Peyer's patch (tissue), 4 donors: ENCODE measurements at places on chromosomes 11 and 22.
A peak's percentile ranks its signal among the peaks of the same experiment; 100 is the strongest.

DNA sequence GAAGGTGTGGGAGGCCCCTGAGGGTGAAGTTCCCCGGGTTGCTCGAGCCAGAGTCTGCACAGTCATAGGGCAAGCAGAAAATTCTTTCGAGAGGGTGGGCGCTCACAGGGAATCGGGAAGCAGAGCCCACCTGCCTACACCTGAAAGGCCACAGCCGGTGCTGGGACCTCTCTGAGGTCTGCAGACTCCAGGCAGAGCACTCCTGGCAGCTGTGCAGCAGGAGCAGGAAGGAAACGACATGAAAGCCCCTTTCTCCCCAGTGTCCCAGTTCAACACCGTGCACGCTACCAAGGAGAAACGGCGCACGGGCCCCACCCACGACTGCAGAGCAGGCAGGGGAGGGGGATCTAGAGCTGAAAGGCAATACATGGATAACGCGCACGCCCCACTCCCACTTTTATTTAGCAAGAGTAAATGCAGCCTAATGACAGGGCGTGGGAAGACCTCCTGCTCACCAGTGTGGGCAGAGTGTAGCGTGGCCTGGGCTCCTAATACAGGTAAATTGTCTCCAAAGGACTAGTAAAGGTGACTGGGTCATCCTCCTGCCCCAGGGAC lies 13.5 kb downstream of the DHCR7 start:
- DNase-seq, result no peak

DNA sequence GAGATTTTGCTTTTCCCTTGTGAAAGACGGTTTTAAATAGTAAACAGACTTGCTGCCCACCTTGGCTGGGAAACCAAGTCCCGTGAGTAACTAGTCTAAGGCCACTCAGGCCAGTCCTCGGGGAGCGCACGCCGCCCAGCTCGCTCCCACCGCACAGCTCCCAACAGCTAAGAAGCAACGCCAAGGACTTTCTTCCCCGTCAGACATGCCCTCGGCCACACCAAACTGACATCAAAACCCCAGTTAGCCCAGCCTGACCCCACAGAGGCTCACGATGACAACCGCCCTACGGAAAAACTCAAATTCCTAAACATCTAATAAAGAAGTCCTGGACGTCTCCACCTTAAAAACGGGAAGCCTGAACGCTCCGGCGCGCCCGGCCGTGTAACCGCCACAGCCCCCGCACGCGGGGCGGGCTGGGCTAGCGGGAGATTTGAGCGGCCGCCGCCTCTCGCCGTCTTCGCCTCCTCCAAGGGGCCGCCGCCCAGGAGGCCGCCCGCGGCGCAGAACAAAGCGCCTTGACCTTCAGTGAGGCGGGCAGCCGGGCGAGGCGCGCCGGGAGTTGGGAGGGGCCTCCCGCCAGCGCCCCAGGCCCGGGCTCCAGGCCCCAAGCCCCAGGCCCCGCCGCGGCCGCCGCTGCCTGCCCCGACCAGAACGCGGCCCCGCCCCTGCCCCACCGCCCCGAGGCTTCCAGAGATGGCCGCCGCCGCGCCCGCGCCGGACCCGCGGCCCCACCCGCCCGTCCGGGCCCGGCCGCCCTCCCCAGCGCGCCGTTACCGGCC lies 486 bp downstream of the NAP1L4 start:
- no peak for DNase-seq

- DNase-seq, result no peak
These were observed 185.0 kb downstream of the ADAMTS15 start for GRCh38 chr11:130633466-130633865.

GRCh38 chr22:46586531-46587011 lies 33.6 kb upstream of the GRAMD4 start:
- DNase-seq, result peak; percentile 74

DNA sequence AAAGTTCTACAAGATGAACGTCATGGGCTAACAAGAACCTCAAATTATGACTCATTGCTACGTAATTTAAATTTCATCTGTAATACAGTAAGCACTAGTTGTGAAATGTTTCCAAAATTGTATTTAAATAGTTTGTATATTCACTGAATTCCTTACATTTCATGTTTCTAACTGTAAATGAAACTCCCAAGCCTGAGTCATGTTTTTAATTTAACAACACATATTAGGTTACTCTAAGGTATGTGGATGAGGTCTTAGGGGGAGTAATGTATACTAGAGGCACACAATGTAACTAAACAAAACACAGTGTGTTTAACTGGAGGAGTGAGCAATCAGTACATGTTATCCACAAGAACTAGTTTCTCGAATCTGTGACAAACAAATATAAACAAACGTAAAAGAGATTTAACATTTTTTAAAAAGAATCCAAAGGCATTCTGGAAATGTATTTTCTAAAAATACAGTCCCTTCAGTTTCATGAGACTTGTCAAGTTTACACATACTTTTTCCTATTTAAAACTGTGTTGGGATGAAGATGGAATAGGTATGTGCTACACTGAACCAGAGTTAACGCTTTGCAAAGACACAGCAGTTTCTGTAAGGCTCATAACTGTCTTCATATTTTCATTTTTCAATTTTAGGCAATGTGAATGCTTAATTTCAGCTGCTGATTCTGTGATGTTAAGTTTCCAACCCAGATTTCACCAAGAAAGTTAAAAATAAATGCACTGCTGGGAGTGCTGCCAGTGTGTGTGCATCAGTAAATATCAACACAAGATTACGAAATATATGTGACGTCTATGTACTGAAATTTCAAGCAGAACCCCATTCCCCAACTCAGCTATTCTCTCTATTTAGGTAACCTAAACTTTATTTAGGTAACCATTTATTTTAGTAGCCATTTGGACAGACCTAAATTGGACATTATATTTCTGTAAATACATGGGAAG lies 52.6 kb downstream of the PITPNB start:
- DNase-seq, result no peak

GRCh38 chr11:60377401-60378136 lies 763 bp upstream of the MS4A7 start:
- DNase-seq, result peak; percentile 82

- DNase-seq, result no peak
These were observed 81.0 kb upstream of the SNX19 start for GRCh38 chr11:130997278-130997677.

- peak; percentile 52 for DNase-seq
These were observed 93.8 kb downstream of the KCNC1 start for GRCh38 chr11:17828311-17828751.

DNA sequence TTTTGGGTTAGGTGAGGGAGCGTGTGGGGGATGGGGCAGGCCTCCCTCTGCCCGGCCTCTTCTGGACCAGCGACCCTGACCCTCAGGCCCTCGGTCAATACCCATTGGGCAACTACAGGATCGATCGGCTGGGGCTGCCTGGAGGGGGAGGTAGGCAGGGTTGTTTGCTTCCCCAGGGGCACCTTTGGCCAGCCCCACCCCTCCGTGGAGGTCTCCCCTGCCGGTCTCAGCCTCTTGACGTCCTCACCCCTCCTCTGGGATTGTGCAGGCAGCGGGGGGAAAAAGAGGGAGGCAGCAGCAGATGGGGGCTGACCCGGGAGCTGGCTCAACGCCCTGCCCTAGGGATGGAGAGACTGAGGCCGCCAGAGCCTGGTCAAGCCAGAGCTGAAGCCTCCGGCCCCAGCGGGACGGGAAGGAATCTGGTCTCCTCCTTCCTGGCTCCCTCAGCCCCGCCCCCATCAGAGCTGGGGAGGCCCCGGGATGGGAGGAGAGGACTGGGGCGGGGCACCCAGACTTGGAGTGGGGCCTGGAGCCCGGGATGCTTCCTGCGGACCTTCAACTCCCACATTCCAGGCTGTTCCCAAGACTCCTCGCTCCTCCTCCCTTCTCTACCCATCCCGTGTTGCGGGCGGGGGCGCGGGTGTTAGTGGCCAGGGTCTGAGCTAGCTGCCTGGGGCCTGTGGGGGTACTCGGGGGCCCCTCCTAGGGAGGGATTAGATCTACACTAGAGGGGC lies 14.4 kb upstream of the CDC42EP1 start:
- DNase-seq, result peak; percentile 89

- no peak for DNase-seq
These were observed 824 bp upstream of the LGALS12 start for GRCh38 chr11:63504933-63505586.

- peak; percentile 18 for DNase-seq
These were observed 110.0 kb downstream of the FBXO7 start for GRCh38 chr22:32584650-32585049.

- DNase-seq, result no peak
These were observed 109.5 kb downstream of the DBX1 start for GRCh38 chr11:20050551-20051333.

- no peak for DNase-seq
These were observed 31.6 kb upstream of the HSD17B12 start for GRCh38 chr11:43648888-43649287.

DNA sequence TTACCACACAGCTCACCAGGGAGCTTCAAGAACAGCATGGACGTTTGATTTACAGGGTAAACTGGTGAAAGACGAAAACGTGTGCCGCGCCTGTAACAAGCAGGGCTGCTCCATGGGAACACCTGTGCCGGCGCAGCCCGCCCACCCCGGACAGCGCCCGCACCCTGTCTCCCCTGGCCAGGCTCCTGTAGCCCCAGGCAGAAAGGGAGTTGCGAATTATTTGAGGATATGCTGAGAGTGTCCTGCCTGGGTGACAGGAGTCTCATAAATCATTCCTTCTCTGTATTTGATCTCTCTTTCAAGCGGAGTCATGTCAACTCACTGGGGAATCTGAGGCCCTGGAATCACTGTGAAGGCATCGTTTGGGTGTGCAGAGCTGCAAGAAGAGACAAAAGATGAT lies 804.3 kb downstream of the OPCML start:
- DNase-seq, result no peak

DNA sequence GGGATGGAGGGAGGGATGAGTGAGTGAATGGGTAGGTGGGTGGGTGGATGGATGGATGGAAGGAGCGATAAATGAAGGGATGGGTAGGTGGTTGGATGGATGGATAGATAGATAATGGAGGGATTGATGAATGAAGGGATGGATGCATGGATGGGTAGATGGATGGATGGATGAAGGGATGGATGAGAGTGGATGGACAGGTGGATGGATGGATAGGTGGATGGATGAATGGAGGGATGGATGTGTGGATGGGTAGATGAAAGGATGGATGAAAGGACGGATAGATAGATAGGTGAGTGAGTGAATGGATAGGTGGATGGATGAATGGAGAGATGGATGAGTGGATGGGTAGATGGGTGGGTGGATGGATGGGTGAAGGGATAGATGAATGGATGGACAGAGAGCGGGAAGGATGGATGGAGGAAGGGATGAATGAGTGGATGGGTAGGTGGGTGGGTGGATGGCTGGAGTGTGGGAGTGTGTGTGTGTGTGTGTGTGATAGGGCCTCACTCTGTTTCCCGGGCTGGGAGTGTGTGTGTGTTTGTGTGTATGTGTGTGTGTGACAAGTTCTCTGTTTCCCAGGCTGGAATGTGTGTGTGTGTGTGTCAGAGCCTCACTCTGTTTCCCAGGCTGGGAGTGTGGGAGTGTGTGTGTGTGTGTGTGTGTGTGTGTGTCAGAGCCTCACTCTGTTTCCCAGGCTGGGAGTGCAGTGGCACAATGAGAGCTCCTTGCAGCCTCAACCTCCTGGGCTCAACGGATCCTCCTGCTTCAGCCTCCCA lies 2.1 kb upstream of the PRR33 start:
- DNase-seq, result no peak

DNA sequence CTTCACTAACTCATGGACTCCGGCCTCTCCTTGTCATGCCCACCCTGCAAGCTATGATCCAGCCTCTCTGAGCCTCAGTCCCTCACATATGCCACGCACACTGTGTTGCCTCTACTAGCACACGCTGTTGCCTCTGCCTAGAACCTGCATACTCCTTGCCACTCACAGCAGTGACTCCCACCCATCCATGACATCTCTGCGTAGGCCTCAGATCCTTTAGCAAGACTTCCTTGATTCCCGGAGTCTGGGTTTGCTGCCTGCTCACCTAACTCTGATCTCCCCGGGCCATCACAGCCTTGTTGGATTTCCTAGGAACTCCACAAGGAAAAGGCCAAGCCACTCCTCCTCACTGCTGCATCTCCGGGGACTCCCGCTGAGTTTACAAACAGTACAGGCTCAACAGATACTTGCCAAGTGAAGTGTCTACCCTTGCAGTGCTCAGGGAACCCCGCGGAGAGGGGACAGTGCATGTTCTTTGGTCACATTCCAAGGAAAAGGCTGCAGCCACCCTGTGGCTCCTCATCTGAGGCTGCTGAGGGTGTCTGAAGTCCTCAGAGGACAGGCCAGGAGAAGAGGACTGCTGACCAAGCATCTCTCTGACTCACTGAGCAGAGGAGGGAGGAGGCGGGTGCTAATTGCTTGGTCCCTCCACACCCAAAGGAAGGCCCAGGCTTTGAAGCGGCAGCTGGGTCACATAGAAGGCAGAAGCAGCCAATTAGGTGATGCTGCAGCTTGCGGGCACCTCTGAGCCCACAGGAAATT lies 42.4 kb upstream of the NAV2 start:
- DNase-seq, result no peak

DNA sequence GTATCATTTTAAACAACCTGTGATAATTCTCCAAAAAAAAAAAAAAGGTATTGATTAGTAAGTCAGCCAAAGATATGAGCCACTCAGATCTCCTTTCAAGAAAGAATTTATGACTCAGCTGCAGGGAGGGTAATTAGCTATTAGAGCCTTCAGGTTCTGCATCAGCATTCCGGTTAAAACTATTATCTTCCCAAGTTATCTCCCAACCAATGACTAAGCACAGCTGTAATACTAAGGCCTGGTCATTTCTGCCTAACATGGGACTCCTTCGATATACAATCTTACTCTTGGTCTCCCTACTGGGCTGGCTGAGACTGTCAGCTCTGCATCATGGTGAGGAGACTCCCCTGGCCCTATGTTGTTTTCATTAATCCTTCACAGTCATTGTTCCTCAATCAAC lies 60.4 kb downstream of the SBF2 start:
- no peak for DNase-seq

- DNase-seq, result no peak
These were observed 51.4 kb downstream of the FAM83F start for GRCh38 chr22:40046126-40046525.

GRCh38 chr11:69086152-69087132 lies 37.7 kb downstream of the TPCN2 start:
- no peak for DNase-seq

GRCh38 chr22:46159777-46160176 lies 9.5 kb downstream of the PPARA start:
- no peak for DNase-seq

DNA sequence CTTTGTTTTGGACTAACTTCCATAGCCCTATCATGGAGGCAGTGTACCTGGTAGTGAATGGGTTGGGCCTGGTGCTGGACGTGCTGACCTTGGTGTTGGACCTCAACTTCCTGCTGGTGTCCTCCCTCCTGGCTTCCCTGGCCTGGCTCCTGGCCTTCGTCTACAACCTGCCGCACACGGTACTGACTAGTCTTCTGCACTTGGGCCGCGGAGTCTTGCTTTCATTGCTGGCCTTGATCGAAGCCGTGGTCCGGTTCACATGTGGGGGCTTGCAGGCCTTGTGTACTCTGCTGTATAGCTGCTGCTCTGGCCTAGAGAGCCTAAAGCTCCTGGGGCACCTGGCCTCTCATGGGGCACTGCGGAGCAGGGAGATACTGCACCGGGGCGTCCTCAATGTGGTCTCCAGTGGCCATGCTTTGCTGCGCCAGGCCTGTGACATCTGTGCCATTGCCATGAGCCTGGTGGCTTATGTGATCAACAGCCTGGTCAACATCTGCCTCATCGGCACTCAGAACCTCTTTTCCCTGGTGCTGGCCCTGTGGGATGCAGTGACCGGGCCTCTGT lies 846 bp downstream of the RNF26 start:
- DNase-seq, result no peak
